ENCODE measurements at places on chromosomes 3 and 15.

DNA sequence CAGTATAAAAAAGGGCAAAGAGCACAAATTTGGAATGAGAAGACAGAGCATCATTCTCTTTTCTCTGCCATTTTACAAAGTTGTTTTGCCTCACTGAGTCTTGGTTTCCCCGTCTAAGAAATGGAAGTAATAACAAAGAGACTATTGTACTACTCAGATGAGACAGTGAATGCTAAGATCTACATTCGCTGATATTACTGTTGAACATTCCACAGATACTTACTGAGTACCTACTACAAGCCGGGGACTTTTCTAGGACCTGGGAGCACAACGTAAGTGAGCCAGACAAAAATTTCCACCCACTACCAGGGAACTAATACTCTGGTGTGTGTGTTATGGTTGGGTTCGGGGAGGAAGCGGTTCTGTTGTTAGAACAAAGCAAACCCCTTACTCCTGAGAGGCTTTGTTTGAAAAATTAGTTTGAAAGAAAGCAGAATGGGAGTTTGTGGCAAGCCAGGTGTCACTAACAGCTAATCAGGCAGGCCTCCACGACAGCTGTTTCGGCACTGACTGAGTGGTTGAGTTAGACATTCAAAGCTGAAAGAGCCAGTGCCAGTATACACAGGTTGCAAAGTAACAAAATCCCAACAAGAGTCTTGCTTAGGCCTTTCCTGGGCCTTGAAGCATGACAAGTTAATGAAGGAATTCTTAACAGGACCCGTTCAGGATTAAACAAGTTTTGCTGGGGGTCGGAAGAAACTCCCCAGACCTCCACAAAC is 458.3 kb downstream of the EDEM1 start:
- no peak overlapping the region for H3K4me3 ChIP-seq
- H3K36me3 ChIP-seq, result no peaks in the 10 kb centered on the region
- no peaks in the 10 kb centered on the region for H3K27me3 ChIP-seq
- H3K27ac ChIP-seq, result no peak overlapping the region
- no peak for DNase-seq

DNA sequence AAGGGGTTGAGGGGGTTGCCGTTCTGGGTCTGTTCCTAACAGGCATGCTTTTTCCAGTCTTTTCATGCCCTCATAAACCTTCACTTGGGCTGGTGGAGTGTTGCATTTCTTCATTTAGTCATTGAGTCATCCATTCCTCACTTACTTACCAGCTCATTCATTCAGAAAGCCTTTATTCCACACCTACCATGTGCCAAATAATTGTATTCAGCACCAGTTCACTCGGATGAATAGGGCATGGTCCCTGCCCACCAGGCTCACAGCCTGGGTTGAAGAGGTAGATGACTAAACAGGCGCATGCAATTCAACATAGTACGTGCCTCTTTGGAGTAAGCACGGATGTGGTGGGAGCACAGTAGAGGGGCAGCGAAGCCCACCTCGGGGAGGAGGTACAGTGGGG is 35.1 kb upstream of the THSD4 start:
- H3K36me3 ChIP-seq, result no peaks in the 10 kb centered on the region
- H3K4me3 ChIP-seq, result no peak overlapping the region
- no peak overlapping the region for H3K27ac ChIP-seq
- H3K4me1 ChIP-seq, result no peaks in the 10 kb centered on the region

DNA sequence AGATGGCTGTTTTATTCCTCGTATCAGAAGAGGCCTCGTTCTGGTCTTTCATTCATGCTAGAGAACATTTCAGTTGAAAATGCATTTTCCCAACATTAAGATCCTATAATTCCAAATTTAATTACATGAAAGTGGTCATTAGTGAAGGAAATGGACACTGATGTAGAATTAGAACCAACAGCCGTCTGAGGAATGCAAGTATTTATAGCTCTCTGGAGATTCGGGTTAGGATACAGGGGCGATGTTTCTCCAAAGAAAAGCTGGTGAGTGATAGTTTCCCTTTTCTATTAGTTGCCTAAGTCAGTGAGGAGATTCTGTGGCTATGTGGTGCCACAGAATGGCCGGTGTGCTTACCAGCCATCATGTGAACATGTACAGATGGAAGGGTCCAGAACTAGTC is 109.0 kb upstream of the IL12A start:
- H3K36me3 ChIP-seq, result no peaks in the 10 kb centered on the region
- H3K27ac ChIP-seq, result no peak overlapping the region
- H3K4me1 ChIP-seq, result no peaks in the 10 kb centered on the region
- no peak for DNase-seq
- H3K4me3 ChIP-seq, result no peak overlapping the region

- no peak for DNase-seq
- H3K36me3 ChIP-seq, result no peaks in the 10 kb centered on the region
- H3K27me3 ChIP-seq, result peaks cover 4% of the 10 kb centered on the region
Observed at GRCh38 chr3:156511987-156512677, 42.8 kb downstream of the SSR3 start.

DNA sequence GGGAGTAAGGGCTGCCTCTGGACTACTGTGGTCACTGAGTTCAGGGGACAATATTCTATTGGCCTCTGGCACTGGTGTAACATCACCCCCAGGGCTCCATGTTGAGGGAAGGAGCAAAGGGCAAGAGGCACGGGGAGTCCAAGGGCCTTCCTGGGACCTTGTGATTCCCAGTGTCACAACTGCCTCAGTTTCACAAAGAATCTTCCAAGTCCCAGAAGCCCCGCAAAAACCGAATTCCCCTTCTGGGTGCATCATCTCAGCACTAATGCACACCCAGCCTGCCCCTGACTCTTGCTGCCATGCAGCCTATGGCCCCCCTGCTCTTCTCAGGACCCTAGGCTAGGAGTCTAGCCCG is 5.5 kb downstream of the AMOTL2 start:
- H3K36me3 ChIP-seq, result no peaks in the 10 kb centered on the region
- H3K4me3 ChIP-seq, result no peak overlapping the region
- no peak for DNase-seq

- H3K4me1 ChIP-seq, result no peaks in the 10 kb centered on the region
- no peak overlapping the region for H3K27ac ChIP-seq
- no peak overlapping the region for H3K4me3 ChIP-seq
- no peaks in the 10 kb centered on the region for H3K36me3 ChIP-seq
- no peak for DNase-seq
Observed at GRCh38 chr3:39434574-39434973, 28.1 kb downstream of the RPSA start.

GRCh38 chr15:80072285-80072994 is 13.0 kb downstream of the ZFAND6 start:
- peaks cover 1% of the 10 kb centered on the region for H3K36me3 ChIP-seq
- H3K4me3 ChIP-seq, result no peak overlapping the region

GRCh38 chr3:49813497-49814174 is at the start of gene UBA7:
Gene UBA7 (minus strand): TSS chr3:49813953. CDS start chr3:49813787, 166 bp downstream.
- H3K27me3 ChIP-seq, result no peaks in the 10 kb centered on the region
- H3K36me3 ChIP-seq, result no peaks in the 10 kb centered on the region
- H3K4me3 ChIP-seq, result peak within 1 kb of the TSS; percentile 93
- DNase-seq, result peak; percentile 70
- peaks cover 26% of the 10 kb centered on the region for H3K4me1 ChIP-seq

GRCh38 chr3:25150199-25150598 is 277.9 kb upstream of the RARB start:
- DNase-seq, result no peak
- no peak overlapping the region for H3K27ac ChIP-seq
- no peaks in the 10 kb centered on the region for H3K36me3 ChIP-seq
- H3K4me3 ChIP-seq, result no peak overlapping the region

- no peak overlapping the region for H3K4me3 ChIP-seq
- DNase-seq, result no peak
- H3K27me3 ChIP-seq, result peaks cover 6% of the 10 kb centered on the region
- H3K36me3 ChIP-seq, result no peaks in the 10 kb centered on the region
- no peak overlapping the region for H3K27ac ChIP-seq
Observed at GRCh38 chr15:70669006-70669602, 94.3 kb downstream of the UACA start.

- H3K4me3 ChIP-seq, result no peak overlapping the region
- no peak for DNase-seq
- H3K27me3 ChIP-seq, result no peaks in the 10 kb centered on the region
Observed at GRCh38 chr15:71610728-71611552, 199.4 kb upstream of the NR2E3 start.

DNA sequence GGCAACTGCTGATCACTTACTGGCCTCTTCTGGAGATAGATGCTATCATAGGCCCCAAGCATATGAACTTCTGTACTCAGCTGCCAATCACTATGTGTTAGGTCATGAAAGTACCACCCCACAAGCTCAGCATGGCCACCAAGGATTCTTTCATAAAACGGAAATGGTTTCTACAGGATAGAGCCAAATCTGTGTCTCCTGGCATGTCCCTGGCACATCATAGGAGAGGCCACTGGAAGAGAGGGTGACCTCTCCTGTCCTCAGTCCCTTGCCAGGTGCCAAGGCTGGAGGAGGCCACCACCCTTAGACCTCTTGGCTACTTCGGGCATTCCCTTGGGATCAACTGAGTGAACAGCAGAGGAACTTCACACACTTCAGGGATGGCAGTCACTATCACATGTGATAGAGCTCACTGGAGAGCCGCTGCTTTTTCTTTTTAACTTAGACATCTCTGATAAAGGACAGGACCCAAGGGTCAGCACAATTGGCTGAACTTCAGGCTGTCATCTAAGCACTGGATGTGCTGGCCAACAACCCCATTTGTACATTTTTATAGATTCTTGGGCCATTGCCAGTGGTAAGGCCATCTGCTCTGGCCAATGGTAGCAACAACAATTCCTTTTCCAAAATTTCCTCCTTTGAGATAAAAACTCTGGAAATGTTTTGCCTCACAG is 425.2 kb downstream of the SQOR start:
- H3K36me3 ChIP-seq, result no peaks in the 10 kb centered on the region
- DNase-seq, result no peak
- no peak overlapping the region for H3K27ac ChIP-seq
- no peaks in the 10 kb centered on the region for H3K4me1 ChIP-seq

GRCh38 chr3:153704115-153704514 is 417.1 kb upstream of the ARHGEF26 start:
- H3K4me1 ChIP-seq, result no peaks in the 10 kb centered on the region
- H3K36me3 ChIP-seq, result no peaks in the 10 kb centered on the region
- no peaks in the 10 kb centered on the region for H3K27me3 ChIP-seq
- no peak overlapping the region for H3K27ac ChIP-seq
- H3K4me3 ChIP-seq, result no peak overlapping the region

- peaks cover 2% of the 10 kb centered on the region for H3K36me3 ChIP-seq
- H3K4me3 ChIP-seq, result no peak overlapping the region
- no peaks in the 10 kb centered on the region for H3K27me3 ChIP-seq
Observed at GRCh38 chr3:183885766-183886165, 1.1 kb upstream of the PARL start.

DNA sequence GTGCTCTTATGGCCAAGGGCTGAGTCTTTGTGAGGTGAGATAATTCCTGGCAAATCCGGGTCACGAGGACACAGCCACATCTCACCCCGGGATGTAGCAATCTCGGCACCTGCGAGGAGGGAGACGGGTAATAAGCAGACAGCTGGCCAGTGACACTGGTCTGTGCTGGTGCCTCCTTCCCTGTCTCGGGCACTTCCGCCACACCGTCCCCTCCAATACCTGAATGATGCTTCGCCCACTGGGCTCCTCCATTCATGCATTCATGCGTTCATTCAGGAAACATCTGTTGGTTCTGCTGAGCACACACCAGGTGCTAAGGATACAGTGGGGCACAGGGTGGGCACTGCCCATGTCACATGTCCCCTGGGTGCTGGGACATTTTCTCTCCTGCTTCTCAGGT is 60.1 kb downstream of the ATP10A start:
- H3K4me3 ChIP-seq, result no peak overlapping the region
- peak; percentile 62 for DNase-seq
- no peaks in the 10 kb centered on the region for H3K36me3 ChIP-seq
- peaks cover 55% of the 10 kb centered on the region for H3K4me1 ChIP-seq
- H3K27ac ChIP-seq, result no peak overlapping the region

- DNase-seq, result no peak
- no peaks in the 10 kb centered on the region for H3K36me3 ChIP-seq
- no peaks in the 10 kb centered on the region for H3K27me3 ChIP-seq
- H3K27ac ChIP-seq, result no peak overlapping the region
- no peak overlapping the region for H3K4me3 ChIP-seq
Observed at GRCh38 chr3:4996771-4997291, 17.6 kb downstream of the BHLHE40 start.

GRCh38 chr3:153331676-153332075 is 169.7 kb downstream of the RAP2B start:
- H3K4me1 ChIP-seq, result no peaks in the 10 kb centered on the region
- H3K27ac ChIP-seq, result no peak overlapping the region
- no peaks in the 10 kb centered on the region for H3K27me3 ChIP-seq
- no peak for DNase-seq
- no peak overlapping the region for H3K4me3 ChIP-seq

DNA sequence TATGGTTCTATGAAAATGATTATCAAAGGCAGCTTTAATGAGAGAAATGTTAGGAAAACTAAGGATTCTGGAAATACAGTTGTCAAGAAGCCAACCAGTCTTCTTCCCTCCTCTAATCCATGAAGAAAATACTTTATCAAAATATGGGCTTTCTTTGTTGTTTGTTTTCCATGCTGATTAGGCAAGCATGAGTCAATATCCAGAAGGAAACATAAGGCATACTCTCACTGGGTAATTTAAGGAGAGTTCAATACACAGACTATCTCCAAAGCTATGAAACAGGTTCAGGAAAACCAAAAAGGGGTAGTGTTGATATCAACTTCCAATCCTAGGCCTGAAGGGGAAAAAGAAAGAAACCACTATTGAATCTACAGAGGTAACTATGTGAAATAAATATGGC is 68.7 kb upstream of the CMC1 start:
- no peak for DNase-seq
- H3K4me3 ChIP-seq, result no peak overlapping the region
- H3K27ac ChIP-seq, result no peak overlapping the region
- H3K27me3 ChIP-seq, result no peaks in the 10 kb centered on the region

DNA sequence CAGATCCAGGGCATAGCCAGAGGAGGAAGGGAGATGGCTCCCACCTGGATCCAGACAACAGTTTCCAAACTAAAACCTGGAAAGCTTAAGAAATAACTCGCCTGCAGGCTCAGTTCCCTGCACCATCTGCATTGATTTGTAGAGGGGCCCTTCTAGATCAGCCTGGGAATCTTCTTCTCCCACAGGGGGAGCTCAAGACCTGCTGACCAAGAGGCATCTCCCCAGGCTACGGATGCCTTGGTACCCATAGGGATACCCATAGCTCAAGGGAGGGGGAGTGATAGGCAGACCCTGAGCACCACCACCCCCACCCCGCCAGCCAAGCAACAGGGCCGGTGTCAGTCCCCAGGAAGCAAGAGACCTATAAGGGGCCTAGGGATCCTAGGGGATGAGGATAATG is 28.0 kb upstream of the DCLK3 start:
- H3K4me3 ChIP-seq, result no peak overlapping the region
- H3K36me3 ChIP-seq, result no peaks in the 10 kb centered on the region
- DNase-seq, result peak; percentile 25
- H3K4me1 ChIP-seq, result no peaks in the 10 kb centered on the region

DNA sequence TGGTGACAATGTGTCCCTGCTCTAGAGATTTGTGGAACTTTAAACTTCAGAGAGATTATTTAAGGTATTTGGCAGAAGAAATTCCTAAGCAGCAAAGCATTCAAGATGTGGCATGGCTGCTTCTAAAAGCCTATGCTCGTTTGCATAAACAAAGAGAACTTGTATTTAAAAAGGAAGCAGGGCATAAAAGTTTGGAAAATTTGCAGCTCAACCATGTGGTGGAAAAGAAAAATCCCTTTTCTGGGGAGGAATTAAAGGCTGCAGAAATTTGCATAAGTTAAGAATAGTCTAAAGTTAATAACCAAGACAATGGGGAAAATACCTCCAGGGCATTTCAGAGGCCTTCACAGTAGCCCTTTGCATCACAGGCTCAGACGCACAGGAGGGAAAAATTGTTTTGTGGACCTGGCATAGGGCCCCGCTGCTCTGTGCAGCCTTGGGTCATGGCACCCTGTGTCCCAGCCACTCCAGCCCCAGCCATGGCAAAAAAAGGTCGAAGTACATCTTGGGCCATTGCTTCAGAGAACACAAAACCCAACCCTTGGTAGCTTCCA is 1109.1 kb downstream of the OTOL1 start:
- H3K27ac ChIP-seq, result no peak overlapping the region
- no peaks in the 10 kb centered on the region for H3K4me1 ChIP-seq
- no peaks in the 10 kb centered on the region for H3K27me3 ChIP-seq
- DNase-seq, result no peak

Measured in B cell (primary cell).